Dorsolateral prefrontal cortex (tissue), 122 donors: ENCODE measurements at places on chromosomes 6 and 20.

DNA sequence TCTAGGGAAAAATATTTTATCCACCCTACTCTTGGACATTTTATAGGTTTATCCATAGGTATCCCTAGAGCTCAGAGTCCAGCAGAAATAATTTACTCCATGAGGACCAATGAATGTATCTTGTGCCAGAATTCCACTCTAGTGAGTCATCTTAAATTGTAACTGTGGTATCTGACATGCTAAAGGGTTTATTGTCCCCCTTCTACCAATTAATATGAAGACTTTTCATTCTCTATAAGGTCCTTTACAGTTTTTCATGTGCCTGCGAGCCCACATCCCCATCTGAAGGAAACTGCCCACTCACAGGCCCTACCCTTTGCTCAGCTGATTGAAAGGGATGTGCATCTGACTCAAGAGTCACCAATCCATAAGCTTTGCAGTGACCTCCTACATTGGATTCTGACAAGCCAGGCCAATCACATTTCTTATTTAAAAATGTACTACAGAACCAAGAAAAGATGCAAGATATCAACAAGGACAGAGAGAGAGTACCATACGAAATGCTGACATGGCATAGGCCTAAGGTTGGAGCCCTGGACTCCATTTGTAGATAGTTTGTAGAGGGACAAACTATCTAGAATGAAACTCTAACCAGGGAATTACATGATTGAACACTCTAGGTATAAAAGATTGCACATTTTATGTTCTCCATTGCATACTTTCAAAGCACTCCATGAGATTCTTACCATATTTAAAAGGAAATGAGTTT, 93.4 kb upstream of the DEFB112 start:
- DNase-seq = no peak

DNA sequence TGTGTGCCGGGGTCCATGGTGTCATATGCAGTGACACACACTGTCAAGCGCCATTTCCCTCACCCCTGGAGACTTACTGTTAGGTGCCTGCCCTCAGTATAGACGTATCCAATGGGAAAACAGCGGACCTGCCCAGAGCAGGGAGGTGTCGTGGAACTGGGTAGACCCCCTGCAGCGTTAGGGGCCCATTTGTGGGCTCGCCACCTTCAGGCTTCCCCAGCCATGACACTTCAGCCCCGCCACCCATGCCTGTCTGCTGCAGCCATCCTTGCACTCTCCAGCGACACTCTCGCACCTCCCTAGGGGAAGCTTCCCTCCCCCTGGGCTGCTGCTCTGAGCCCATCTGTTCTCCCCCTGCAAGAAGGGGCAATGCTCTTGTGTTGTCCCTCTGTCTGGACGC, 43.2 kb downstream of the STK35 start:
- DNase-seq = no peak

DNA sequence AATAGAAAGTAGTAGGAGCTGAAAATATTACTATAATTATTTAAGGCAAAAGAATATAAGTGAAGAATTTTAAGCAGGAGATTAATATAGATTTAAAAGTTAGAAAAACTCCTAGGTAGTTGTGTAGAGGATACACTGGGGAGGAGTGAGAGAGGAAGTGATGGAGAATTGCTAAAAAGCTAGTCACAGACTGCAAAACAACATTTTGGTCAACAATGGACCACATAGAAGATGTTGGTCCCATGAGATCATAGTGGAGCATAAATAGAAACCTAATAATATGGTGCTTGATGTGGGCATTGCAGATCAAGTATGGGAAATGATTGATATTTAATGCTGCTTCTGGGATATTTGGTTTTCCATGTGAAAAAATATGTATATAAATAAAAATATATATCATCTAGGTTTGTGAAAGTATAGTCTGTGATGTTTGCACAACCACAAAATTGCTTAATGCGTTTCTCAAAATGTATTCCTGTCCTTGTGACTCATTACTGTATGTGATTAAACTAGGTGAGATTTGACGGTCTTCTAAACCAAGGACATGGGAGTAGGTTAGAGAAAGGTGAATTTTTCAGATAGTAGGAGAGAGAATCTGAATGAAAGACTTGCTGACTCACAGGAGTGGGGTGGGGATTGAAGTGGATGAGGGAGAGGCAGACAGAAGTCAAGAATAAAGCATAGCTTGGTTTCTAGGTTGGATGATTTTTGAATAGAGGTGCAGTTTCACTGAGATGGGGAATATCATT, 174.0 kb downstream of the BCKDHB start:
- DNase-seq = no peak

GRCh38 chr20:13338999-13339411, 117.9 kb downstream of the ISM1 start:
- DNase-seq = no peak

- DNase-seq = no peak
These were observed 211.0 kb upstream of the ARG1 start for GRCh38 chr6:131362070-131362469.

DNA sequence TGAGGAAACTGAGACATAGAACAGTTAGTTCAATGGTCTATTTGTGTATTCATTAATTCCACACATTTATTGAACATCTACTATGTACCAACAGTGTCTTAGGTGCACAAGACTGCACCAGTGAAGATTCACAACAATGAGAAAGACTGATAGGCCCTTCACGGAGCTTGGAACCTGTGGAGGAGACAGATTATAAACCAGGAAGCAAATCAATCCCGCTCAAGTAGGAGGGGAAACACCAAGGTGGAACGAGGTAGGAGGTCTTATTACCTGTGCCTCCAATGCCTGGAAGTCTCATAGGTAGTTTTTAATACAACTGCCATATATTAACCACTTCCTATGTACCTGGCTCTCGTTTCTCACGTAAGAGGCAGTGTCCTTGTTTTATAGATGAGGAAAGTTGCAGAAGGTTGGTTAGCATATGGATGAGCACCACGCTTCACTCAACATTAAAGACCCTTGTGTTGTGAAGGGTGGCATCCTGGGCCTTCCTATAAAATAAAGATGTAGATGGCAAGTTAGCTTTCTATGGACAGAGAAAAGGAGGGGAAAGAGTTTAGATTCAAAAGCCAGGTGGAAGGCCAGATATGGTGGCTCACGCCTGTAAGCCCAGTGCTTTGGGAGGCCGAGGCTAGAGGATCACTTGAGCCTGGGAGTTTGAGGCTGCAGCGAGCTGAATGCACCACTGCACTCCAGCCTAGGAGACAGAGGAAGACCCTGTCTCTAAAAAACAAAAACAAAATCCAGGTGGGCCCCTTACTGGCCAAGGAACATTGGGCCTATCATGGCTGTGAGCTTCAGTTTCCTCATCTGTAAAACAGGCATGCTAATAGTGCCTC, 45.1 kb downstream of the SLC13A3 start:
- DNase-seq = no peak

- no peak for DNase-seq
These were observed 378 bp upstream of the ERVFRD-1 start for GRCh38 chr6:11111769-11112437.

DNA sequence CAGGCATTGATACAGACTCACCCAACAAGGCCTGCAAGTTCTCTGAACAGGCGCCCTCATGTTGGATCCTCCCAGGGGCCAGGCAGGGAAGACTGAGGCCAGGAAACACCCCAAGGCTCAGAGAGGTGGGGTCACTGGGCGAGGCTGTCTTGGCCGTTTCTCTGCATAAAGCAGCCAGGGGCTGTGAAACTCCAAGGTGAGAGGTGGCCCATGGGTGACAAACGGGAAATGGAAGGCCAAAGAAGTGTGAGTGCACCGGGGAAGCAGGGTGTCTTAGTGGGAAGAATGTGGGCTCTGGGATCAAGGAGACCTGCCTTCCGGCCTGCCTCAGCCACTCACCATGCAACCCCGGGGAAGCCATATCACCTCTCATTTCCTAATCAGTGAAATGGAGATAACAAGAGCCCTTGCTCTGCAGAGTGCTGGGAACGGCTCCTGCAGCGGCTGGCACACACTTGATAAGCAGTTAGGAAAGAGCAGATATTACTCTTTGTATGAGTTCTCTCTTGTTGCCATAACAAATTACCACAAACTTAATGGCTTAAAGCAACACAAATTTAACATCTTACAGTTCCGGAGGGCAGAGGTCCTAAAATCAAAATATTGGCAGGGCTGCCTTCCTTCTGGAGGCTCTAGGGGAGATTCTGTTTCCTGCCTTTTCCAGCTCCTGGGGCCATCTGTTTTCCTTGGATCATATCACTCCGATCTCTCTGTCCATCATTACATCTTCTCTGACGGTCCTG, 168.6 kb downstream of the NFATC2 start:
- no peak for DNase-seq

- no peak for DNase-seq
These were observed 26.5 kb upstream of the CNKSR3 start for GRCh38 chr6:154536999-154537398.

DNA sequence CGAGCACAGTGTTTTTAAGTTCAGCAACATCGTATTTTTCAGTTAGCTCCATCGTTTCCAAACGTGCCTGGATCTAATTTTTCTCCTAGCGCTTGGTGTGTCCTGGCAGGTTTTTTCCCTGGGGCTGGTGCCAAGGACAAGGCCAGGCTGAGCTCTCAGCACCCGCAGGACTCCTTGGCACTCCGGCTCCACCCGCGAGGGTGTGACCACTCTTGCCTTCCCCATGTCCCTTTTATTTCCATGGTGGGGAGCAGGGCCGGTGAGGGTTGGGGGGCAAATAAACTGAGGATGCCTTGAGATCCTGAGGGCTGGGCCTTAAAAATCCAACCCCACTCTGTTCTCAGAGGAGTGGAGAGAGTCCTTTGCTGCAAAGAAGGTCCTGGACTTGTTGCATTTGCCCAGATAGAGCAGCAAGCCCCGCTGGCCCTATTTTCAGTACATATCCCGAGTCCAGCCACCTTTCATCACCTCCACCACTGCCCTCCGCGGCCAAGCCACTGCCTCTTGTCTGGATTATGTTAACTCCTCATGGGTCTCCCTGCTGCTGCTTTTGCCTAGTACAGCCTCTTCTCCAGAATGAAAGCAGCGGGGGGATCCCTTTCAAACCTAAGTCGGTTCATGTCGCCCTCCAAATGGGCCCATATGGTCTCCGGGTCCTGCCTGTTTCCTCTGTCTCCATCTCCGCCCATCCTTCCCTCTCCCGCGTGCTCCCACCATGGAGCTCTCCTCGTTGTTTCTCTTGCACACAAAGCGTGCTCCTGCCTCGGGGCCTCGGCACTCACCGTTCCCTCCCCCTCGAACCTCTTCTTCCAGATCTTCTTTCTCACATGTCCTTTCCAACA, 4.5 kb upstream of the RAB44 start:
- no peak for DNase-seq

- DNase-seq = no peak
These were observed 15.7 kb downstream of the SASH1 start for GRCh38 chr6:148358196-148358785.

DNA sequence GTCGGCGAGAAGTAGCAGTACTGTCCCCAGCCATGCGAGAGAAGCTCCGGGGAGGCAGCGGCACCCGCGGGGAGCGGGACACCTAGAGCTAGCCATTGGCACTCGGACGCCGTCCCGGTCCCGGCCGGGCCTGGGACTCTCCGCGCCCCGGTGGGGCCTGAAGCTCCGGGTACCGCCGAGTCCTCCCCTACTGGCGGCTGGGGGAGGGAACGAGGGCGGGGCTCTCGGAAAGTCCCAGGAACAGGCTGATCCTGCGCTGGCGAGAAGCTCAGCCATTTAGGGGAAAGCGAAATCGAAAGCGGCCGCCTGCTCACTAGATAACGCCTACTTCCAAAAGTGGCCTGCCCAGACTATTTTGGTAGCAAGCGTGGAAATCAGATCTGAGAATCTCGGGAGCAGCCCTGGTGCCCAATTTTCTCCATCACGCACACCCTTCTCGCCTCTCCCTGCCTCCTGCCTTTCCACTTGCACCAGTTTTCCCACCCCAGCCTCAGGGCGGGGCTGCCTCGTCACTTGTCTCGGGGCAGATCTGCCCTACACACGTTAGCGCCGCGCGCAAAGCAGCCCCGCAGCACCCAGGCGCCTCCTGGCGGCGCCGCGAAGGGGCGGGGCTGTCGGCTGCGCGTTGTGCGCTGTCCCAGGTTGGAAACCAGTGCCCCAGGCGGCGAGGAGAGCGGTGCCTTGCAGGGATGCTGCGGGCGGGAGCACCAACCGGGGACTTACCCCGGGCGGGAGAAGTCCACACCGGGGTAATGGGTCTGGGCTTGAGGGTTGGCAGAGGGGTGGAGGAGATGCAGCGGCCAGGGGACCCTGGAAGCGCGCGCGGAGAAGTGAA, at the start of the genes PSMB9 and TAP1:
Gene PSMB9, plus strand, starts transcription at position 652 of the 835 bp plus-strand sequence. Its CDS starts 38 bp downstream, at position 690.
Gene TAP1, minus strand, starts transcription at position 164 of the 835 bp plus-strand sequence. Its CDS starts 68 bp downstream, at position 96.
- DNase-seq = peak; percentile 93

DNA sequence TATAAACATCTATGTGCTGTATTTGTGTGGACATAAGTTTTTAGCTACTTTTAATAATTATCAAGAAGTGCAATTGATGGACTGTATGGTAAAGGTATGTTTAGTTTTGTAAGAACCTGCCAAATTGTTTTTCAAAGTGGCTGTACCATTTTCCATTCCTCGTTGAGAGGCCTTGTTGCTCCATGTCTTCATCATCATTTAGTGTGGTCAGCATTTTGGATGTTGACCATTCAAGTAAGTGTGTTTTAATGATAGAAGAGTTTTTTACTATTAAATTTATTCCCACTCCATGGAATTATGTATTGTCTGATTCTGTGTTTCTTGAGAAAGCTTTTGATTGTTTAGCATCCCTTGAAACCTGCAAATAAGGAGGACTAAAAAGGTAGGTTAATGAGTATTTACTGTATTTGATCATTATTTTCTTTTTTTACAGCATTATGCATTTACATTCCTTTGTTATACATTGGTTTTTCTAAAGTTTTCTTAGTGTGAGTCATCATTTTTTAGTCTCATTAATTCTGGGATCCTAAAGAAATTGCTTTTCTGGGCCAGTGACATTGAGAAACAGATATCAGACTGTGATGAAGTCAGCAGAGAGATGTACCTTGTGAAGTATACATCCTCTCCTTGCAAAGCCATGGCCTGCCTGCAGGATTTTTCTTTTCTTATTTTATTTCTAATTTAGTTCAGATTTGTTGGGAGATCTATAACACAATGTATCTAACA, 312.8 kb upstream of the PTCHD4 start:
- no peak for DNase-seq

DNA sequence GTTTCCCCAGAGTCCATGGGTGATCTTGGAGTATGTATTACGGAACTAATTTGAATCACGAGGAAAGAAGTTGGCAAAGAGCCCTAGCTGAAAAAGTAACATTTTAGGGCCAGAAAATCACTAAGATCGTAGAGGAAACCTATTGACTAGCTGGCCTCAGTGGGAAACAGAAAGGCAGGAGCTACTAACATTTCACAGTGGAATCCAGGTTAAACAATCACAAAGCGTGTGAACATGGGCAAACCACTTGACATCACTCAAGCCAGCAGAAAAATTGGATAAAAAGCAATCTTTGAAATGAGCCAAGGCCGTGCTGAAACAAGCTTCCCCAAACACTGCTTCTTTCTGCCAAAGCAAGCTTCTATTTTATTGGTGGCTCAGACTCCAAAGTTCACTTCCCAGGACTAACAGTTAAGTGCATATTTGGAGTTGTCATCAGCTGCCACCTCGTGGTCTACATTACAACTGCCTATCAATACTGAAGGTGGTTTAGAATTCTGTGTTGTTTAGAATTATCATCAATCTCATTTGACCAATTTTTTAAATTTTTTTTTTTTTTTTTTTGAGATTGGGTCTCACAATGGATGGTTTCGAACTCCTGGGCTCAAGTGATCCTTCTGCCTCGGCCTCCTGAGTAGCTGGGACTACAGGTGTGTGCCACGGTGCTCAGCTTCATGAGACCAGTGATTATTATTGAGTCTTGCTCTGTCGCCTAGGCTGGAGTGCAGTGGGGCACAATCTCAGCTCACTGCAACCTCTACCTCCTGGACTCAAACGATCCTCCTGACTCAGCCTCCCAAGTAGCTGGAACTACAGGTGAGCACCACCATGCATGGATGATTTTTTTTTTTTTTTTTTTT, 10.6 kb downstream of the RPS10 start:
- DNase-seq = peak; percentile 72

GRCh38 chr6:108666656-108667260, 106.0 kb downstream of the FOXO3 start:
- DNase-seq = no peak
